ENCODE measurements at places on chromosomes 7 and 10.

- no peak for DNase-seq
Measured at GRCh38 chr7:155510975-155511701, 35.2 kb downstream of the CNPY1 start.

DNA sequence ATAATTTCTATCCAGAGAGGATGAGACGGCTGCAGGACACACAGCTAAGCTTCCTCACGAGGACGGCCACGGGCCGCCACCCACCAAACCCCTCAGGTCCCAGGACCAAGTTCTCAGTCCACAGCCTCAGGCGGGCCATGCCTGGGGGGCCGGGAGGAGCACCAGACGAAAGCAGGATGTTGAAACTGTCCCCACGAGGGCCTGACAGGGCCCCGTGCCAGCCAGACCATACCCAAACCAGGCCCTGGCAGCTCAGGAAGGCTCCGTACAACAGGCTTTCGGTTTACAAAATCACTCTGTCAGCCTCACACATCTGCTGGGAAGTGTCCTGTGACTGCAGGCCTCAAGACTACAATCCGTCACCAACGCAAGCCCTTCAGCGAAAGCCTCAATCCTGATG lies 14.5 kb downstream of the TUBGCP2 start:
- DNase-seq = no peak

GRCh38 chr7:143487566-143487965 lies 9.9 kb downstream of the TAS2R41 start:
- DNase-seq = no peak

- DNase-seq = no peak
Measured at GRCh38 chr10:33333260-33334101, 986 bp downstream of the NRP1 start.

DNA sequence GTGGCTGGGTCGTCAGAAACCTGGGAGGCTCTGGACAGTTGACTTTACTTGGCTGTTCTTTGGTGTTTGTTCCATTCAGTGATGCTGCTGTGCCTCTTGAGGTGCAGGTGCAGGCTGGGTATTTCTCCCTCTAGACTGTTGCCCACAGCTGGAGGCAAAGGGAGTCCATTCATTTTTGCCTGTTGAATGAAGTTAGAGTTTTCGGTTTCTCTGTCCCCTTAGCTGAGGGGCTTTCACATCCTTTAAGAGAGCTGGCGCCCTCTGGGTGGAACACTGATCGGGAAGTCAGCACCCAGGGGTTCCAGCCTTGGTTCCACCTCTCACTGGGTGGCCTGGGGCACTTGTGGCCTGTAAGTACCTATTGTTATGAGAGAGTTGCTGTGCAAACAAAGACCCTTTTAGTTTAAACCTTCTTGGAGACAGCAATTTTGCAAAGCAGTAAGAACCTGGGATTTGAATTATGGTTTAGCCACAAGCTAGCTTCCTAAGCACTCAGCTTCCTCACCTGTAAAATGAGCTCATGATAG lies 67.2 kb downstream of the GRK5 start:
- DNase-seq = no peak

- no peak for DNase-seq
Measured at GRCh38 chr10:100828738-100829096, 83.3 kb downstream of the PAX2 start.

- no peak for DNase-seq
Measured at GRCh38 chr10:76255241-76255640, 823.8 kb downstream of the LRMDA start.

DNA sequence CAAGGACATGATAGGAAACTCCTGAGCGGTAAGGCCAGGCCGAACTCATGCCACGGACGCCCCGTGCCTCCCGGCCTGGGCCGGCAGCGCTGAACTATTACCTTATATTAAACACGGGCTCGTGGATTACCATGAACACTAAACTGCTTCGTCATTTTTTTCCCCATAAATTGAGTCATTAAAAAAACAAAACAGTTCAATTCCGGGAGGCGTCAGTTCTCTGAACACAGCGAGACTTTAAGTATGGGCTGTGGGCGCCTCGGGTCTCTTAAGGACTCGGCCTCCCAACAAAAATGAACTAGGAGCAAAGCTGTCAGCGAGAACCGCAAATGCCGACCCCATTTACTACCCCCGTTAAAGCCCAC lies 519 bp downstream of the PITRM1 start:
- peak; percentile 30 for DNase-seq

DNA sequence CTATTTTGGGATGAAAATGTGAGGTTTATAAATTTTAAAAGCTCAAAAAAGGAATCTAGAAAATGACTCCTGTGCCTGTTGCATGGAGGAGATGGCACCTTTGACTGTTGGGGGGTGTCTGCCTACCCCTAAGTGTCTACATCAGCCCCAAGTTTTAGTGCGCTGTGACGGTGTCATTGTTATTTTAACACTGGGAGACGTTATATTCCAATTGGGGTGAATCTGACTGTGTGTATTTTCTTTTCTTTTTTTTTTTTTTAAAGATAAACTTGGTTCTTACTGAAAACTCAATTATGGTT lies 517 bp downstream of the SRGN start:
- DNase-seq = no peak

DNA sequence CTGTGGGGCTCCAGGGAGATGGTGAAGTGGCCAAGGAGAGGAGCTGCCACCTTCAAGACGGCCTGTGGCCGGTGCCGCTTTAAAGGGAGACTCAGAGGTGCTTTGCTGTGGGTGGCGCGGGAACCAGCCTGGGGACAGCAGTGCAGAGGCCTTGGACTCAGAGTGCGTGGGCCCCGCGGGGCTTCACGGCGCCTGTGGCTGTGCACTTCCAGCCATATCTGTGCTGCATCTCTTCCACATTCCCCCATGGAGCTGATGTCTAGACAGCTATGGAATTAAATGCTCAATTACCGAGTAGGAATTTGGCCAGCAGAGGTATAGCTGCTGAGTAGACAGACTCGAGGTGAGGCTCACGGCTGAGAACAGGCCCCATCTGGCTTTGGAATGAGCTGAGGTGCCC lies 41.7 kb downstream of the HTRA1 start:
- no peak for DNase-seq

GRCh38 chr7:37283716-37284115 lies 164.9 kb downstream of the ELMO1 start:
- DNase-seq = no peak

DNA sequence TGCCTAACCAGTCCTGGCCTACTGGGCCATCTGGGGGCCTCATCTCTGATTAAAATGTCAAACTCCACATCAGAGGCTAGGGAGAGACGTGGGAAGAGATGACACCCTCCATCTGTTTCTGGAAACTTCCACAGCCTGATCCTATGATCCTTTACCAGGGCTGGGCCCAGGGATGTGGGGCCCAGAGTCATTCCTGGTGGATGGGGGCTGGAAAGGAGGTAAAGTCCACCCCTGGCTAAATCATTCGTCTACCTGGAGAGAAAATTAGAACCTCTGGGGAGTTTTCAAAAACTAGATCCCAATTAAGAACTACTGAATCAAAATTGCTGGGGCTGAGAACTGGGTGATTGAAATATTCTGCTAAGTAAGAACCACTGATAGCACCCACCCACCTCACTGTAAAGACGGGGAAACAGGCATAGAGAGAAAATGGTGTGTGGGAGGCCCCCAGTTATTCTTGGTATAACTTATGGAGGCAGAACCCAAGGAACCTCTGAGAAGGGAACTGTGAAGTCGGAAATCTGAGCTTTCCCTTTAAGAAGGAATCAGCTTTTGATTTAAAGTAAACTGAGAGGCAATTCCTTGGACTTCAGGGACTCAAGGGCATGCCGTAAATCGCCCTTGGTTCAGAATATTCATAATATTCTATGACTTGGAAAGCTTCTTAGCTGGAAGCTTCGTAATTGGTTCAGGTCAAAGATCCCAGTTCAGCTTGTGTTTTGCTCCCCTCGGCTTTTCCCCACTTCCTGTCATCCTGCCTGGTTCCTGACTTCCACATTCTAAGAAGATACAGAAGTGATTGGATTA lies 53.1 kb downstream of the PRKAG2 start:
- no peak for DNase-seq

DNA sequence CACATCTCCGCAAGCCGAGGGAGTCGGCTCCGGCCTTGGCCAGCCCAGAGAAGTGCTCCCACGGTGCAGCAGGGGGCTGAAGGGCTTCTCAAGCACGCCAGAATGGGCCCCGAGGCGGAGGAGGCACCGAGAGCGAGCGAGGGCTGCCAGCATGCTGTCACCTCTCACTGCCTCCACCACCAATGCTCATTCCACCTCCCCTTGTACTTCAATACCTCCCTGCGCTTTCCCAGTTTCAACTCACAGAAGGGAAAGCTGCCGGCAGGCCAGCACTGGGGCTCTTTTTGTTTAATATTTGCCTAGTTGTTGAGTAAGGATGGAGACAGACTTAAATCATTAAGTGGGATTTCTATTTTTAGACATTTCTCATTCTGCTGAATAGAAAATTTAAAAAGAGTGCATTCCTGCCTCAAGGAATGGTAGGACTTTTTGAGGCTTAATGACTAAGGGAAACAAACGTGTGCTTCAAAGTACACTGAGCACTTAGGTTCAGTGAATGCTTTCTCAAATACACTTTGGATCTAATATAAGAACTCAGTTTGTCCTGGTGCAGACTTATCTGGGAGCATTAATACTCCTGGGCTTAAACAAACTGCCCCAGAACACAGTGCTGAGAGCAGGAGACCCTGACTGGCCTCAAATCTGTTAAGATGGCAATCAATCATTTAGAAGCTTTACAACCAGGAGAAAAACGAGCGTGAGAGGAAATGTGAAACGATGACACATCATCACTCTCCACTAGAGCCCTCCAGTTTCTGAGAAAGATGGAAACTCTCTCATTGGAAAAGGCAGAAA lies 131.2 kb downstream of the RALA start:
- no peak for DNase-seq

GRCh38 chr7:86913709-86914108 lies 145.7 kb downstream of the ELAPOR2 start:
- DNase-seq = no peak
